ENCODE measurements at places on chromosomes 3 and 15.

DNA sequence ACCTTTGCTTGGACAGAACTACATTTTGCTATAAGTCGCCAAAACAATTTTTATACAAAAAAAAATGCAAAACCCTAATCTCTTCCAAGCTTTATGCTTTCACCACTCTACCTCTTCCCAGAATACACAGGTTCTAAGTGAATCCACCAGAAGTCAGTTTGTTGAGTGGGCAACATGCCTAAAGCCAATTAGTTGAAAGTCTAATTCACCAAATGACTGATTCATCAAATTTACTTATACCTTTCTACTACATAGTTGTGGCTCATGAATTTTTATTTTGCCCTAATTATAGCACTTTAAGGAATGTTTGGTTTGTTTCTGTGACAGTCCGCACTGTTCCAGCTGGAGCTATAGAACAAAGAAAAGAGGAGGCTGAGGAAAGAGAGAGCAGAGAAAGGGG is 265.9 kb upstream of the TGFBR2 start:
- no peak for DNase-seq

DNA sequence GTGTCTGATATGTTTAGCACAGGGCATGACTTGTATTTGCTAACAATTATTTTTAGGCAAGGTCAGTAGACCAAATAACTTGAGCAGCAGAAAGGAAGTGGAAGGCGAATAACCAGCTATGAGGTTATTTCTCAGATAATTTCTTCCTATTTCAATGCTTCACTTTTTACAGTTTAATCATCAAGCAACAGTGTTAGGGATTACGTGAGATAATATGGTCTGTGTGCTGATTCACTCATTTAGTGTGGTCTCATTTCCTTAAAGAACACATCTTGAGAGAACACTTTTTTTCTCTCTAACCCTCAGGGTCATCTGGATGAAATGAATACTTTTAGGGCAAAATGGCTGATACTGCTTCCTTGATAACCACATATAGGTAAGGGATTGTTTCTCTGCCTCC is 126.0 kb upstream of the CCNL1 start:
- no peak for DNase-seq

- no peak for DNase-seq
Observed at GRCh38 chr3:134922101-134922500, 127.0 kb downstream of the EPHB1 start.

DNA sequence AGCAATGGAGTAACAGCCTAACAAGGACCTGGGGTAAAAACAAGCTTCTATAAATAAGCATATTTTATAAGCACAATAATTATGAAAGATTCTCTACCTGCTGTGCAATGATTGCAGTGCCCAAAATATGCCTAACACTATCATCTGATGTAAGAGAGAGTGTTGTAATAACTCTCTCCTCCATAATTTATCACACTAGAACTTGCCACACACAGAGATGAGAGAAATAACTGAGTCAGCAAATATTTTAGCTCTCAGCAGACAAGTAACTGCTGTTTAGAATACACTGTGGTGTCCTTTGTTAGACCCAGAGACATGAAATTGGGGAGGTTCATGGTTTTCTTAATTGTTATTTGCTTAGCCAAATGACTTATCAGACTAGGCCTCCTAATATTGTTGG is 105.3 kb upstream of the ACP3 start:
- DNase-seq, result no peak

GRCh38 chr3:184395320-184395660 is 15.4 kb downstream of the CHRD start:
- no peak for DNase-seq

All from stimulated activated CD8-positive, alpha-beta memory T cell treated with anti-CD3 and anti-CD28 coated beads, Interleukin-4, amount 100 ng/mL, for 24 hours (primary cell).